ENCODE measurements at places on chromosomes 5 and 9.

DNA sequence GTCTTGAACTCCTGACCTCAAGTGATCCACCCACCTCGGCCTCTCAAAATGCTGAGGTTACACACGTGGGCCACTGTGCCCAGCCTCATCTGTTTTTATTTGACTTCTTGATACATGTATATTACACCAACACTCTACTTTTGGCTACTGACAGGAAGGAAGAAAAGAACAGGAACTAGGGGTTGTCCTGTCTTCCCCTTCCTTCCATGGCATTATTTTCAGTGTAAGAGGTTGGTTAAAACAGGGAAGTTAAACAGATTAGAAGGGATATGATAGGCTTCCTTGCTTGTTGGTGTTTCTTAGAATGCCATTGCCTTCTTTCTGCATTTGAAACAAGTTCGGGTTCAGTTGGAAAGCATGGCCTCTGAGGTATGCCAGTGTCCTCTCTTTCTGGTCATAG, 312.8 kb downstream of the NDUFS4 start:
- DNase-seq = no peak

- DNase-seq = no peak
Measured at GRCh38 chr5:3996707-3997336, 401.2 kb downstream of the IRX1 start.

DNA sequence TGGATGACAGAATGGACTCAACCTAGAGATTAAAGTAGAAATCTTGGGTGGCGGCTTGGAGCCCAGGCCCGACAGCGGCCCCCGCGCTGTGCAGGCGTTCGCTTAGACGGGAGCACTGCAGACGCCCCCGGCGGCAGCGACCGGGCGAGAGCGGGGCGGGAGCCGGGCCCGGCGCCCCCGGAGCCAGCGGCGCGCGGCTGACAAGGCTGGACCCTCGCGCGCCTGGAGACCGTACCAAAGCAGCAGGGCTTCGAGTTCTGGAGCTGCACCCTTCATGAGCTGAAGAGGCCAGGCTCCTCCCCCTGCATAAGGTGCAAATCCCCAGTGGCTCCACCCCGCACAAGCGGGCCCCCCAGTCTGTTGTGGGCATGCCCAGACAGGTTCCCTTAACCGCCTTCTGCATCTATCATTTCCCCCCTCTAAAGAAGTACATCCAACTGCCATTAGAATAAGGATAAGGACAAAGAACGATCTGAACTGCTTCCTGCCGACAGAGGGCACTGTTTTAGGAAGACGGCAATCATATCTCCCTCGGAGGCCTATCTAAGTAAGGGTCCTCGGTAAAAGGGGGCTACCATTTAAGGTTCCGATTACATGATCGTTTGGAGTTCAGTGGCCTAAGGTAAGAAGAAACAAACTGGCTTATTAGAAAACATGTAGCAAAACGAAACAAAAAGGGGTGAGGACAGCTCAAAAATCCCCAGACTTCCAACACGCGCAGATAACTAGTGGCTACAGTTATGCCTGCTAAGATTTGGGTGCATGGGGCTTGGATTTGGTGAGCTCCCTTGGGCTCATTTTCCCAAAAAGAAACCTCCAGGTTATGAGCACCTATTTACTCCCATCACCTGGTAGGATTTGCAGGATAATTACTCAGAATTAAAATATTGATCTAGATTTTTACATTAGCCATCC, 66.3 kb downstream of the RGMB start:
- no peak for DNase-seq

DNA sequence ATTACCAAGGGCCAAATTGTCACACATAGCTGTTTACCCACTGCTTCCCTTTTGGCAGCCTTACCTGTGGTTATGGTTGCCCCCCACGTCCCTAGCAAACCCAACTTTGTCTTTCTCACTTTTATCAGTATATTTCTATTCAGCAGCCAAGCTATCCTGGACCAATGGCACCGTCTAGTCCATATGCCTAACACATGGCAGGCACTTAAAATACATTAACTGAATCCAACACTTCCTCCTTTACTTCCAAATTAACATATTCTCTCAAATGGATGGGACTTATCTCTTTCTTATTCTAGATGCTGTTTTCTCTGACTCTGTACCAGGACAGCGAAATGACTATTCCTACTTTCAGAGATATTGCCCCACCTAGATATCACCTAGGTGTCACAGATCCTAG, 50.9 kb upstream of the SLC44A1 start:
- no peak for DNase-seq

DNA sequence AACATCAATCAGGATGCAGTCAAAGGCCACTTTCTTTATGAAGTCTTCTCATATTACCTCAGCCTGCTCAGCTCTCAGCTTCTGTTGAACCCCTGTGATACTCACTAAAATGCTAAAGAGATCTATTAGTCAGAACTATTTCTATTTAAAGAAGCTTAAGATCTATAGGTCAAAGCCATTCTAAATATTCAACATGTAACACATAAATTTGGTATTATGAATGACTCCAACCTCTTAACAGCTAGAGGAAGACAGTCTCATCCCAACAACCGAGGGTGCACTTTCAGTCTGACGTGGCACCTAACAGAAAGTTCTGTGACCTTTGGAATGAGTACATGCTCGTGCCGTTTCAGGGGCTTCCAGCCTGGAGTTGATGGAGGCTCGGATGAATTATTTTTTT, 301.5 kb upstream of the VLDLR start:
- DNase-seq = no peak

GRCh38 chr5:89827359-89827758, 582.2 kb downstream of the CETN3 start:
- DNase-seq = no peak

DNA sequence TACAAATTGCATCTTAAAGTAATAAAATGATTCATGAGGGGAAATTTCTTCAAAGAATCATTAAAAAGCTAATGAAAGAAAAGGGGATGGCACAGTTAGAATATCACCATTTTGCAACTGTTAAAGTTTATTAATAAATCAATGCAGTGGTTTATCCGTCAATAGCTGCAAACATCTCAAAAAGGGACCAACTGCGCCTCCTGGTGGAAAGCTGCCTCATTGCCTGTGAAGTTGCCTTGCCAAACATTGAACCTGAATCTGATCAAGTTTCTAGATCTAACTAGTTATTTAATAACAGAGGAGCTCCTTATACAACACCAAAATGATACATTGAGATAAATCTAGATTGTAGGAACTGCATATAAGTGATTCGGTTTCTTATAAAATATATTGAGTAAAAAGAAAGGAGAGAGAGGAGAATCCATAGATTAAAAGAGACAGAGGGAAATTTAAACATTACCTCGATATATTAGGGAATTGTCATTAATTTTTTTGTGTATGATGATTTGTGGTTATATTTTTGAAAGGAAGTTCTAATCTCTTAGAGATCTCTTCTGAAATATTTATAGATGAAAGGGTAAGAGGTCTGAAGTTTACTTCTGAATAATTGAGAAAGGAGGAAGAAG, 6.9 kb upstream of the NDUFB6 start:
- peak; percentile 76 for DNase-seq

- DNase-seq = peak; percentile 21
Measured at GRCh38 chr9:91905991-91906469, 44.0 kb downstream of the ROR2 start.

DNA sequence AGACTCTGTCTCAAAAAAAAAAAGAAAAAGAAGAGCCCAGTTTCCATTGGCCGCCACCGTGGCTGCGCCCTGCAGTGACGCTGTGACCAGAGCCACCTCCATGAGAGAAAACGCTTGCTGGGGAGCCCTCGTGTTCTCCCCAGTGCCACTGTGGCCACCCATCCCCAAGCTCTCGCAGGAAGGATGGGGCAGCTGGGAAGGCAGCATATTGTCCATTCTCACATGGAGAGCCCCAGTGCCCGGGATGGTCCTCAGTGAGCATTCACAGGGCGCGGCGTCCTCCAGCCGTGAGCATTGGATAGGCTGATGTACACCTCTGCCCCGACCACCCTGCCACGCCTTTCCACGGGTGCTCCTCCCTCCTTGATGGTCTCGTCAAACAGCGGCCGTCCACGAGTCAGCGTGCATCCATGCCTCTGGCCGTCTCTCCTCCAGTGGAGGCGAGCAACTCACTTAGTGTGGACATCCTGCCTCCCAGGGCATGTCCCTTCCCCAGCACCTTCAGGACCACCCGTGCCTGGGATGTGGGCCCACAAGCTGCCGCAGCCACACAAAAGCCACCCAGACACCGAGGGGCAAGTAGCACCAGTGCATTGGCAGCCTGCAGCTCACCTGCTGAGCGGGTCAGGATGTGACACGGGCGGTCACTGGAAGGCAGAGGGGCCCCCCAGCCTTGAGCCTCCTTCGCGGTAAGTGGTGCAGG, 23.4 kb upstream of the SLC6A19 start:
- no peak for DNase-seq

DNA sequence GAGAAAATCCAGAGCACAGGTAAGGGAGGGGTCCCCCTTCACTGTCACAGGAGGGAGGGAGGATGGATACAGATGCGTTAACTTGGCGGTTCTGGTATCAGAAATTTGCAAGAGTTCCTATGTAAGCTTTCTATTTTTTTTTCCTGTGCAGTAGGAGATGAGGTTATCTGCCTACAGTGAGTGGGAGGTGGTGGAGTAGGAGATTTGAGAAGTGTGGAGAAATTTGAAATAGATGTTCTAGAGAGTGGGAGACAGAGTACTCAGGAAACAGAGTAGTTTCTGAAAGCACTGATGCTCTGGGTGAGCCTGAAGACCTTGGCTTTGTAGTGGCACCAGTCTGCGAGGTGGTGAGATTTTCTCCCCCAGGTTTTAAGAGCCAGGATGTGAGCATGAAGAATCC, 271.4 kb downstream of the MSX2 start:
- DNase-seq = no peak

DNA sequence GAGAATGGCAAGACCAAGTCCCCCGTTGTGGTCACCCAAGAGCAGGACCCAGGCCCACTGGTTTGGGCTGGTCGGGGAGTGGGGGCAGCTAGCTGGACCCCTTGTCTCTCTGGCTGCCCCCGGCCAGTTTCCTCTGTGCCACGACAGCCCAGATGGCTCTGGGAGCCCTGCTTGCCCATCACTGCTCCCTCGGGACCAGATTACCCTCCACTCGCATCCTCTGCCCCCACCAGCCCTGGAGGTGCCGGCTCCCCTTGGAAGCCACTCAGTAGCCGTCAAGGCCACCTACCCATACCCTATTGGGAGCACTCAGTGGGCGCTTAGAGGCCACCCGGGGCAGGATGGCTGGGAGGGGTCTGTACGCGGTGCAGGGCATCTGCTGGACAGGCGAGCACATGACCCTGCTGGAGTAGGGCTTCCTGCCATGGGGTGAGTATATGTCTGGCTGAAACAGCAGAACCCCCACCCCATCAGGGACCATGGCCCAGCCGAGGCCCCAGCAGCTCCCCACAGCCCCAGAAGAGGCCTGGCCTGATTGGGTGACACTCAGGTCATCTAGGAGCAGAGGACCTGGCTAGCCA, 70.0 kb downstream of the ZNF354C start:
- DNase-seq = no peak

GRCh38 chr5:155728146-155728856, 598.7 kb upstream of the SGCD start:
- no peak for DNase-seq

GRCh38 chr9:21778304-21778703, 24.1 kb upstream of the MTAP start:
- DNase-seq = no peak

GRCh38 chr9:116479056-116479544, 208.0 kb upstream of the TRIM32 start:
- no peak for DNase-seq

DNA sequence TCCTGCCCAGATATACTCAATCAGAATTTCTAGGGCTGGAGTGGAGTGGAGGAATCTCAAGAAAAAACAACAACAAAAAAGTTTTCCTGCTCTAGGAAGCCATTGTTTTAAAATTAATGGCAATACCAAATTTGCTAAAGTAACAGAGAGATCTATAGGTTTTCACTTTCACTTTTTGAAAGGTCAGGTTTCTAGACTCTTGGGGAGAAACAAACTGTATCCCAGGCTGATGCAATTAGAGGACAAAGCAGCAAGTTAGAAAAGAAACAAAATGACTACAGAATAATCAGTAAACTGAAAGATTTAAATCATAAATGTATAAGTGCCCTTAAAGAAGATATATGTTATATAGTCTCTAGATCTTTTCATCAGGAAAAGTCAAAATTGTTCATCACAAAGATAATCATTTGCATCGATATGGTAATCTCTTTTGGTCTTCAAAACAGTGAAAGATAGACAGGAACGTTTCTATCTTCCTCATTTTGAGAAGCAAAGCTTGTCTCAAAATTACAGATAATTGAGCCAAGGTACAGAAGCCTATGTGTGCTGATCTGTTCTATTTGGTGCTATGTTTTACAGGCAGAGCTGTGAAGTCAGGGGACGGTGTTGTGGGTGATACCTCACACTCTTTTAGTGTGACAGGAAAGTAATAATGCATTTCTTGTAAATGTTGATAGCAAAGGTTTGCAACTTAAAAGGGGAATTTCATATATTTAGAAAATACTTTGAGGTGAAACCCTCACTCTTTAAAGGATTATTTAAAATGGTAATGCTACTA, 1746.6 kb upstream of the C9orf72 start:
- DNase-seq = no peak

DNA sequence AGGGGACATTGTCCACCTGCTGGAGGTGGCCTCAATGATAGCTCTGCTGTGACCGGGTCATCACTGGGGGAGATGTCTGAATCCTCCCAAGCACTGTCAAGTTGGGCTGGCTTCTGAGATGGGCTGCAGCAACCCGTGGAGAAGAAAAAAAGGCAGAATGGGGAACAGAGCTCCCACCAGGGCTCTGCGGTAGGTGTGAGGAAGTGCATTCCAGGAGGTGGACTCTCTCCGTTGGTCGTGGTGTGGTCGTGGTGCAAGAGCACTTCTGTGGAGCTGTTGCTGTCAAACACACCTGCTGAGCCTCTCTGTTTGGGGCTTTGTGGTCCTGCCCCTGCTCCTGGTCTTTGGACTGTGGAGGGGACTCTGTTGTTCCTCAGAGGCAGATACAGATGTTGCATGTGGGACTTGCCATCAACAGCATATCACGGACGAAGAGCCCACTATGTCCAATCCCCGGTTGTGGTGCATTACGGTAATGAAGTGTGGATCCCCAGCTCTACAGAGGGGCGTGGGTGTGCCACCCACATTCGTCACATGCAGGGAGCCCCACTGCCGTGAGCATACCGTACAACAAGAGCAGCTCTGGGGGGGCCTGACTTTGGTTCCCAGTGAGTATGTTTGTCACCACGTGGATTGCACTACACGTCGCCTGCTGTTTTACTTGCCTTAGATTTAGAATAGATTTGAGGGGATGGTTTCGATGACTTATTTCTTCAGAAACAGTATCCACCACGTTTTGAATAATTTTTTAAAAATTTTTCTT, 36.0 kb upstream of the PITX1 start:
- no peak for DNase-seq

GRCh38 chr5:29037716-29038115, 1999.3 kb upstream of the CDH9 start:
- no peak for DNase-seq

DNA sequence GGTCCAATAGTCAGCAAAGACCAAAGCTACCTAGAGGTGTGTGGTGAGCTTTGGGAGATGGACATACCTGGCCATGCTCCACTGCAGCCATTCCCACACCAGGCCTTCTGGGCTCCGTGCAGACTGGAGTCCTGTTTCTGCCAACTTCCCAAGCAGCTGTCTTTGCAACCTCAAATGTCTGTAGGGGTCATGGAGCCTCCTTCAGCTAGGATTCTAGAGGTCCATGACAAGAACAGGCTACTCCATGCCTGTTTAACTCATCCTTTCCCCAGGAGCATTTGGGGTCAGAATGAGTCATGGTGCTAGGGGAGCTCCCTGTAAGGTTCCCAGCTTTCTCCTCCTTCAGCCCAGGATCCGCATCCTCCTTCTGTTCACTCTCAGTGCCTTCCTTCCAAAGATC, 17.1 kb downstream of the VPS13A start:
- no peak for DNase-seq

- DNase-seq = no peak
Measured at GRCh38 chr9:110192531-110193261, 15.3 kb downstream of the C9orf152 start.

GRCh38 chr9:136631038-136632000, 31.4 kb upstream of the EGFL7 start:
- DNase-seq = peak; percentile 64

Data from stimulated activated CD8-positive, alpha-beta memory T cell treated with anti-CD3 and anti-CD28 coated beads, Interleukin-7, amount 100 ng/mL, for 1 hour (primary cell).